PC-3 (cell line): ENCODE measurements at places on chromosomes 2 and 18. TPM values are rescaled to one million over a fixed set of nuclear protein-coding genes. Genes with fewer than 3 reads are reported as not detected.

GRCh38 chr2:64721320-64721623 lies 67.6 kb upstream of the SERTAD2 start:
- DNase-seq: no peak

DNA sequence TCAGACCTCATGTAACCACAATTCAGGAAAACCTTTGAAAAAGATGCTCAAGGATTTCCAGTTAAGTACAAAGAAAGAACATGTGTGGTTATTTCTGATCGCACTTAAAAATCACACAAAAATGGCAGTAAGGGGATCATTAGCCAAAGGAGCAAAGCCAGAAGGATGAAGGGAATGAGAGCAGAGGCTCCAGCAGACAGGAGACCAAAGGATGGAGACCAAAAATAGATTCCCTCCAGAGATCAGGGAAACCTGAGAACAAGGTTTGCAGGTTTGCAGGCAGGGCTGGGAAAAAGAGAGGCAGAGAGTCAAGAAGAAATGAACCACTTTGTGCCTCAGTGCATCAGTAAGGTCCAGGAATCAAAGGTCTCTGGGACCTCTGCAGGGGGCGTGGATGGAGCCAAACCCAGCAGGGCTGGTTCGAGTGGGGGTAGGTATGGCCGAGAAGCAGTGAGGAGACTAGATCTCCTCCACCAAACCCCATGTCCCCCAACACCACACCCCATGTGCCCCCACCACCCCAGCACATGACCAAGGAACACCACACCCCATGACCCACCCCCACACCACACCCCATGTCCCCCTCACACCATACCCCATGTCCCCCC lies 98.5 kb upstream of the GPC1 start:
- DNase-seq: no peak

DNA sequence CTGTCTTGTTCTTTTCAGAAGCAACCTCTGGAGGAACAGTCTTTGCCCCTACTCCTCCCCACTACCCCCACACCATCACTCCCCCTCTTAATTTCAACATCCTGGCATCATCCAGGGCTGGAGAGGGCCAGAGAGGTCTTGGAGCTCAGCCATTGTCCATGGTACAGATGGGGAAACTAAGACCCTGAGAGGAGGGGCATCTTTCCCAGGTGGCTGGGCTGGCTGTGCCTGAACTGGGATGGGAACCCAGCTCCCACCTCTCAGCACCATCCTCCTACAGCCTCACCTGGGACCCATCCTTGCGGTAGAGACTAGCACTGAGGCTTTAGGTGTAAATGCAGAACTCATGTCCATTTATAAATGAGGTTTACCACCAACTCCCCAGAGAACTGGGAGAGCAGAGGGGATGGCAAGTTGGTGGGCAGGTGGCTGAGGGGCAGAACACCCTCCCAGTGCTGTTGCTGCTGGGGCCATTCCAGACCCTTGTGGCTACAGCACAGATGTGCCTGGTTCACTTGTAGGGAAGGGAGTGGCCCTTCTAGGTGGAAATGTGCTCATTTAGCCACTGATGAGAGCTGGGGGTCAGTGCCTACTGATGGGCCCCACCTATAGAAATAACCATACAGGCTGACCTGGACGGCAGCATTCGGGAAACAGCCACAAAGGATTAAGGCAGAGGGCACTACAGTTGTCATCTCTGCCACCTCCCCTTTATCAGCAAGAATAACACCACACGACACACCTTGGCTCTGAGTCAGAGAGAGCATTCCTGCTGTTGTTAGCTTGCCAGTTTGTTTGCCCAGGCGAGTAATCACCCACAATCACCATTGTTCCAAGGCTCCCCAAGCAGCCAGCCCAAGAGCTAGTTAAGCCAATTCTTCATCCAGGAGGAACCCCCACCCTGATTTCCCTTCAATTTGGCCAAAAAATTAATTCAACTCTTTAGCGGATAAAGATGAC lies 2.1 kb downstream of the MLPH start:
- DNase-seq: peak; percentile 96

DNA sequence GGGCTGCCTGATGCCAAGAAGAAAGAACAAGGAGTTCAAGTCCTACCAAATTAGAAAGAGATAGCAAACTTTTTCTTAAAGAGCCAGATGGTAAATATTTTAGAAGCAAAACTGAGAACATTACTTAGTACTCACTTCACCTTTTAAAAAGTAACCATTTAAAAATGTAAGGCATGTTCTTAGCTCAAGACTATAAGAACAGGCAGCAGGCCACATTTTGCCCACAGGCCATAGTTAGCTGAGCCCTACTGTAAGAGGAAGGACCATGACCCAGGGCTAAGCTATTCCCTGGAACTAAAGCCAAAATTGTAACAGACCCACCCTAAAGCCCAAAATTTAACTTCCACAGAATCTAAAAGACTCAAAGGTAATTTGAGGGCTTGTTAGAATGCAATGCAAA lies 31.3 kb downstream of the USP40 start:
- no peak for DNase-seq

DNA sequence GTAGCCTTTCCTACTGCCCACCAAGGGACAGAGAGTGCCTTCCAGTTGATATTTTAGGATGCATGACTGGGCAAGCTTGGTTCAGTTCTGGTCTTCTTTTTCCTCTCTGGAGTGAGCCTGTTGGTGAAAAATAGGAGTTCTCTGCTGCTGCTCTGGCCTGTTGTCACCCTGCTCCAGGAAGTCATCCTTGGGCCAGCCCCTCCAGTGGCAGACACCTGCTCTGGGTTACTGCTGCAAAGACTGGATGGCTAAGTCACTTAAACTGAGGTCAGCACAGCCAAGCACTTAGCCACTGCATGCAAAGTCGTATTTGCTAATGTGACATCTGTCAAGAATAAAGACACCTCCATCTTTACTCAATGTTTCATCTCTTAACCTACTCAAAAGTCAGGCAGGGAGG lies 219.6 kb upstream of the ID2 start:
- DNase-seq: no peak

DNA sequence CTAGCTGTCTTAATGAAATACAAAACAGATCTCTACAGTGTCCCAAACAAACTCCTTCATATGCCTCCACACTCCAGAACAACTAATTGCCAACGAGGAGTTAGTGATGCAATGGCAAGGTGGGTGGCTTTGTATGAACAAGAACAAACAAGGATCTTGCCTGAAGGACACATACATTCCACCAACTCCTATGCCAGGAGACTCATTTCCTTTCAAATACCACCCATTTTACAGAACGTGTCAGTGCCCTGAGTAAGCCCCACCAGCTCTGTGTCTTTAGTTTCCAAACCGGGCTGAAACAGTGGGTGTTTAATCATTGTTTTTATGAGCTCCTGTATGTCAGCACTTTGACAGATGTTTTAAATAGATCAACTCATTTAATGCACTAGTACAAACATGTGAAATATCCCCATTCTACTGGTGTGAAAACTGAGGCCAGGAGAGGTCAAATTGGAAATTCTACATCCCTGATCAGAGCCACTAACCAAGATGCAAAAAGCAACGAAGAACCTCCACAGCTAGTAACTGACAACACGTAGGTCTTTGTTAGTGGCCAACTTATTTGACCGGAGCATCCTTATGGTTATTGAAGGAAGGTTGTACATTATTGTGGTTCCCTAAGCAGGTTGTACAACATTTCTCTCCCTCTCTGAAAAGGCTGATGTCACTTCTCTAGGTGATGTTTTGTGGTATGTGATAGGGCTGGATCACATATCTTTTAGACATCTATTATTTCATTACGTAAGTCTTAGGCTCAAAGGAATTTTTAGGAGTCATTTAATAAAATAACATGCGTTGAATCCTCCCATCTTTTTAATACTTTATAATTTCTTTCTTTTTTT lies 534.9 kb upstream of the TNP1 start:
- peak; percentile 55 for DNase-seq

- DNase-seq: no peak
Measured at GRCh38 chr2:204257781-204258180, 287.5 kb upstream of the PARD3B start.

GRCh38 chr2:43132683-43133301 lies 93.6 kb downstream of the ZFP36L2 start:
- no peak for DNase-seq

Gene POTEI
- not detected in 2 replicates for total RNA-seq

Gene PRADC1
- 62.5 and 65.7 TPM in 2 replicates for total RNA-seq

Gene NPPC
- not detected in 2 replicates for total RNA-seq

Gene SULT6B1
- not detected in 2 replicates for total RNA-seq

Gene ACVR1C
- total RNA-seq: 0.17 and 0.40 TPM in 2 replicates

Gene TMEM178A
- total RNA-seq: 0.33 TPM in 1 of 2 replicates, not detected in the other

Gene SCG2
- 0.51 and 0.98 TPM in 2 replicates for total RNA-seq

Gene LPIN1
- 40.9 and 46.9 TPM in 2 replicates for total RNA-seq
